ENCODE measurements at places on chromosomes 5 and 9. TPM values are rescaled to one million over a fixed set of nuclear protein-coding genes. Genes with fewer than 3 reads are reported as not detected.

The SLC46A2 gene
- not detected for total RNA-seq

The PCDHA4 gene
- total RNA-seq, result not detected

The LNPEP gene
- total RNA-seq, result 105 TPM

The WNT8A gene
- not detected for total RNA-seq

The ECSCR gene
- total RNA-seq, result not detected

The DRD1 gene
- total RNA-seq, result not detected

The GABRA6 gene
- not detected for total RNA-seq
